ENCODE measurements at places on chromosomes 1 and 21. TPM values are rescaled to one million over a fixed set of nuclear protein-coding genes. Genes with fewer than 3 reads are reported as not detected.
A peak's percentile ranks its signal among the peaks of the same experiment; 100 is the strongest.

The DISC1 gene
- total RNA-seq: 1.8 TPM

The FCRL5 gene
- 0.16 TPM for total RNA-seq

DNA sequence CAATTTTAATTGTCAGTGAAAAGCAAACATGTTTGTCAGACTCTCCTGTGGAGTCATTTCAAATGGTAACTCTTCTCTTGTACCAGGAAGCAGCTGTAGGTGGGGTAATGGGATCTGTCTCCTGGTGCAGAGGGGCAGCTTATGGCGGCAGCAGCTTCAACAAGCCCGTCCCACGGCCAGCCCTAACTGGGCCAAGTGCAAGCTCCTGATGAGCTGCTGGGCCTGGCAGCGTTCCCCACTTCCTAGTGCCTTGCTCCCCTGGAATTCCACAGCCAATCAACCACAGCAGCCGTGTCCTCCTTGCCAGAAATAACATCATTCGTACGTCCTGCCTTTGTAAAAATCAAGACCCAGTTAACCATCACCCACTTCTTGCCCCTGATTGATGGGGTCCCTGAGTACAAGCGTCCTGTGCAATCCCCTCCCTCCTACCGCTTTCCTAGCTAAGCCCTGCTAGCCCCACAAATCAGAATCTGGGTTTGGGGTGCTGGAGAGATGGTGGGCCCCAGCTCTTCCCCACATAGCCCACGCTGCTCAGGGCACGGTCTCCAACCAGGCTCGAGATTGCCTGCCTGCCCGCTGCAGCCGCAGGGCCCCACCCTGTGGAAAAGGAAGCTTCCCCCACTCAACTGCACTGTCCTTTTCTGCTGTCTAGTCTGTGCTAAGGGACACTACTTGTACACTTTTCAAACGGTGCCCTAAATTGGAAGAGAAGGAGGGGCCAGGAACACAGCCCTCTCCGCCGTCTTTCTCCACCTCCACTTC is 61.2 kb downstream of the TOR1AIP2 start:
- peak overlapping the region; percentile 34 for H3K27ac ChIP-seq
- H3K27me3 ChIP-seq: no peaks in the 10 kb centered on the region
- no peak overlapping the region for H3K4me3 ChIP-seq
- H3K4me1 ChIP-seq: peaks cover 30% of the 10 kb centered on the region
- no peaks in the 10 kb centered on the region for H3K36me3 ChIP-seq
- DNase-seq: peak; percentile 70

GRCh38 chr1:53462769-53463501 is 3.7 kb downstream of the DMRTB1 start:
- no peak overlapping the region for H3K27ac ChIP-seq
- no peak for DNase-seq
- no peaks in the 10 kb centered on the region for H3K27me3 ChIP-seq
- no peak overlapping the region for H3K4me3 ChIP-seq
- no peaks in the 10 kb centered on the region for H3K4me1 ChIP-seq

DNA sequence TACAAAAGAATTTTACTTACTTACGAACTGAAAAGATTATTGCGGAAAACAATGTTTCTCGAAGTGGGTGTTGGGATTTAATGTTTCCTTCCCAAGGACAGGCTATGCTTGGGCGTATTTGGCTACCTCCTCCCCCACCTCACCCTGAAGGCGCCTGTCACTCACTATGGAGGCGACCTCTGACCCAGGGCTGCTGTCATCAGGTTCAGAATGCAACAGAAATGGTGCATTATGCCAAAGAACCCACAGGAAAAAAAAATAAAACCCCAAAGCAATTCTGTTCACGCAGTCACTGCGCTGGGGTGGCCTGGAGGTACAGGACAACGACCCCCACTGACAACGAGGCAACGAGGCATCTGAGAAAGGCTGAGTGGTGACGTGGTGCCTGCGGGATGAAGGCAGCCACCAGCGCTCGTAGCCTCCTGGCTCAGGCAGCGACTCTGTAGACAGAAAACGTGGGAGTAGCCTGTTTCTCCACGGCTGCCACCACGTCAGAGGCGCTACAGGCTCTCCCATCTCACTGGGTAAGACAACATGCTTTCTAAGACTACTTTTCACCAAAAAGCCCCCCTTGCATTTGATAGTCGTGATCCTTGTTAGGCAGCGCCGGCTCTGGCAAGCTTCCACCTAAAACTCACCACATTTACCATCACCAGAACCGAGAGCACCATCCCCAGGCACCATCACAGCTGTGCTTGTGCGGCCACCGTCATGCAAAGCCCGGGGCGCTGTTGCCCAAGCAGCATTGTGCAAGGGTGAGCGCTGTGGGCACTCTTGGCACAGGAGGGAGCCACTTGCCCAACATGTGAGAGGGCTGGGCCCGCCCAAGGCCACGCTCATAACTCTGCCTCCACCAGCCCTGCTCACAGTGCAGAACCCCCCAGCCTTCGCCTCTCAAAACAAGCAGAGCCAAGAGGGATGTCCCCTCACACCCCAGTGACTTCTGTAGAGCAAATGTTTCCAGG is 14.3 kb downstream of the NADK start:
- peaks cover 64% of the 10 kb centered on the region for H3K36me3 ChIP-seq
- DNase-seq: peak; percentile 78
- no peak overlapping the region for H3K4me3 ChIP-seq
- no peak overlapping the region for H3K27ac ChIP-seq
- H3K27me3 ChIP-seq: no peaks in the 10 kb centered on the region
- H3K4me1 ChIP-seq: peaks cover 10% of the 10 kb centered on the region

DNA sequence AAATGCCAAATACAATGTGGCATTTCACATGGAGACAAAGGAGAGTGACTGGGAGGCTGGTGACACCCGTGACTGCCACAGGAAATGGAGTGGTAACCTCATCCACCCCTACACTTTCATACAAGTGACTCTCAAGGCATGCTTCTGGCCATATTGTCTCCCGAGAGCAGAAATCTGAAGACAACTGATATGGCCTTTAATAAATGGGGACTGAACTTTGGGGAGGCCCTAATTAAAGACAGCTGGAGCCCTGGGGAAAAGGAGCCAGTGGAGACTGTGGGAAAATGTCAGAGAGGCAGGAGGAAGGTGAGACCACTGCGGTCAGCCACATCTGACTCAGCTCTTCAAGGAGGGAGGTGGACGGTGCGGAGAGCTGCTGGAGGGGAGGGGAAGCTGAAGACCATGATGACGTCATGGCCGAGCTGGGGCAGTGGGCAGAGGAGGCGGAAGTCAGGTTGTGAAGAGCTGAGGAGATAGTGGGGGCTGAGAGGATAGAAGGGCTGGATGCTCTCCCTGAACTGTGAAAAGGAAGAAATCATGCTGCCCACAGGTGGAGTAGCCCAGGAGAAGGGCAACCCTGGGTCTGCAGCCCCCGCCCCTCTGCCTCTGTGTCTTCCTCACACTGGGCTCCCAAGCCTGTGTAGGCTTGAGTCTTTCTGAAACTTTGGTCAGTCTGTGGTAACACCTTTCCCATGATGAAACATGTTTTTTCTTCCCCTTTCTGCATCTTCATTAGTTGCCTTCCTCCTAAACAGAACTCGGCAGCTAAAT is 14.0 kb upstream of the NCF2 start:
- H3K4me3 ChIP-seq: no peak overlapping the region
- H3K4me1 ChIP-seq: no peaks in the 10 kb centered on the region
- H3K27ac ChIP-seq: peak overlapping the region; percentile 13
- no peak for DNase-seq

DNA sequence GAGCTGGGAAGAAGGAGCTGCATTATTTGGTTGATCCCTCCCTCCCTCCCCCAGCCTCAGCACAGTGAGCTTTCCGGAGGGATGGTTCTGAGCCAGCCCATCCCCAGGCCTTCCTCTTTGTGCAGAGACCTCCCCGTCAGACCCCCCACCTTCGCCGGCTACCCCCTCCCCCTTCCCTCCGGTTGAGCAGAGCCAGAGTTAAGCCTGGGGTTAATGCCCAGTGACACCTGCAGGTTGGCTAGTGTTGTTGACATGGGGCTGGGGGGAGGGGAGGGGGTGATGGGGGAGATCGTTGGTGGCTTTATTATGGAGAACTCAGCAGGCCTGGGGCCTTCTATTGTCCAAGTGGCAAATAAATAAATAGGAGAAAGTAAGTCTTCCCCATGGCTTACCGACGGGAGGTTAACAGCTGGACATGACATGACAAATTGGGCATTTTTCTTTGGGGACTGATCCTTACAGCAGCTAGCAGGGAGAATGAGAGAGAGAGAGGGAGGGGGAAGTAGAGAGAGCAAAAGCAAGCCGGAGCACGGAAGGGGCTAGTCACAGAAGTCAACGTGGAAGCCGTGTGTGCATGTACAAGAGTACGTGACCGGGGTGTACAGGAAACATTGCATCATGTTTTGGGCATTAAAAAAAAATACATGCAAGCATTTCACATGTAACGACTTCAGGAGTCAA is 131.1 kb downstream of the TMEM53 start:
- H3K4me3 ChIP-seq: no peak overlapping the region
- H3K27ac ChIP-seq: no peak overlapping the region
- H3K4me1 ChIP-seq: no peaks in the 10 kb centered on the region
- no peak for DNase-seq

DNA sequence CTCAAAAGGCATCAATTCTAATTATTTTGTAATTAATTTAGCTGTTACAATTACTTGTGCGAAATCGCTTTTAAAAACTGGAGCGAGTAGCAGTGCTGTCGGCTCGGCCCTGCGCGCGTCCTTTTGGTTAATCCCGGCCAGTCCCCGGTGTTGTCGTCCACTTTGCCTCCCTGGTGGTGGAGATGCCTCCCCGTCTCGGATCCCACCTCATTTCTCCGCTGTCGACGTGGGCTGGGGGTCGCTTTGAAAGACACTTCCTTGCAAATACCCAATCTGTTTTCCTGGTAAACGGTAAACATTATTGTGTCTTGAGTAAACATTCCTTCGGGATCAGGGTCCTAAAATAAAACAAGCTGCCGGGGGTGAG is 3.7 kb downstream of the FOXD3 start:
- no peak overlapping the region for H3K4me3 ChIP-seq
- H3K4me1 ChIP-seq: no peaks in the 10 kb centered on the region
- H3K36me3 ChIP-seq: no peaks in the 10 kb centered on the region
- DNase-seq: no peak

GRCh38 chr1:106785176-106785575 is 271.3 kb upstream of the PRMT6 start:
- no peaks in the 10 kb centered on the region for H3K27me3 ChIP-seq
- no peak for DNase-seq
- H3K27ac ChIP-seq: no peak overlapping the region
- H3K36me3 ChIP-seq: no peaks in the 10 kb centered on the region
- no peak overlapping the region for H3K4me3 ChIP-seq

DNA sequence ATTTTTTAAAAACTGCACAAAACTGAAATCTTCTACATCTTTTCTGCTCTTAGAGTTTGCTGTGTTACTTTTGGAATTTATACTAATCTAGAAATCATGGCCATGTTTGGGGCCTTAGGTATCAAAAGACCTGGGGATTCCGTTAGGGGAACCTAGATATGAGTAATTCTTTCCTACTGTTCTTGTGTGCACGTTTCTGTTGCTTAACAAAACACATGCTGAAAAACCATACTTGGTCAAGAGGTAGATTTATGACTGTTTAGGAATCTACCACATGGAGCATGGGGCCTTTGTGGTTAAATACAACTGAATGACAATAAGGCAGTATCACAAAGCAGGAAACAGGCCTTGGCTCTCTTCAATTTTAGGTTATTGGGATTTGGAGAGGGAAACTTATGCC is 291.9 kb upstream of the USP25 start:
- no peaks in the 10 kb centered on the region for H3K27me3 ChIP-seq
- H3K4me3 ChIP-seq: no peak overlapping the region
- no peak overlapping the region for H3K27ac ChIP-seq
- H3K36me3 ChIP-seq: no peaks in the 10 kb centered on the region

- H3K36me3 ChIP-seq: no peaks in the 10 kb centered on the region
- H3K27me3 ChIP-seq: no peaks in the 10 kb centered on the region
- DNase-seq: no peak
- H3K27ac ChIP-seq: no peak overlapping the region
- H3K4me1 ChIP-seq: no peaks in the 10 kb centered on the region
Observed at GRCh38 chr1:203564024-203564423, 62.6 kb upstream of the ATP2B4 start.

DNA sequence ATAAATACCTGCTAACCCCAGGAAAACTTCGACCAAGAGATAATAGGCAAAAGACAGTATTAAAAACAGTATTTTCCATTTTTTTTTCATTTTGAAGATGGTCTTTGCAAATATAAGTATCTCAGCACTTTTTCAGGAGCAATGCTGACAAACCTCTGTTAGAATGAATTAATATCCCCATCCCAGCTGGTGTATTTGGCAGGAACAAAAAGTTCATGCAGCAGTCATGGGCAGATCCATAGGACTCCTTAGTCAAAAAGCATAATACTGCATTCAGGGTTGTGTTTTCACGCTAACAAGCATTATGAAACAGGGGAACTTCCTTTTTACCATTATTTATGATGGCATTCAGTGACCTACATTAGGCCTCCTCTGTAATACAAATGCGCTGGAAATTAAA is 344.0 kb downstream of the ST6GALNAC3 start:
- no peak overlapping the region for H3K4me3 ChIP-seq
- no peaks in the 10 kb centered on the region for H3K36me3 ChIP-seq
- H3K27me3 ChIP-seq: no peaks in the 10 kb centered on the region
- H3K27ac ChIP-seq: no peak overlapping the region
- no peaks in the 10 kb centered on the region for H3K4me1 ChIP-seq

DNA sequence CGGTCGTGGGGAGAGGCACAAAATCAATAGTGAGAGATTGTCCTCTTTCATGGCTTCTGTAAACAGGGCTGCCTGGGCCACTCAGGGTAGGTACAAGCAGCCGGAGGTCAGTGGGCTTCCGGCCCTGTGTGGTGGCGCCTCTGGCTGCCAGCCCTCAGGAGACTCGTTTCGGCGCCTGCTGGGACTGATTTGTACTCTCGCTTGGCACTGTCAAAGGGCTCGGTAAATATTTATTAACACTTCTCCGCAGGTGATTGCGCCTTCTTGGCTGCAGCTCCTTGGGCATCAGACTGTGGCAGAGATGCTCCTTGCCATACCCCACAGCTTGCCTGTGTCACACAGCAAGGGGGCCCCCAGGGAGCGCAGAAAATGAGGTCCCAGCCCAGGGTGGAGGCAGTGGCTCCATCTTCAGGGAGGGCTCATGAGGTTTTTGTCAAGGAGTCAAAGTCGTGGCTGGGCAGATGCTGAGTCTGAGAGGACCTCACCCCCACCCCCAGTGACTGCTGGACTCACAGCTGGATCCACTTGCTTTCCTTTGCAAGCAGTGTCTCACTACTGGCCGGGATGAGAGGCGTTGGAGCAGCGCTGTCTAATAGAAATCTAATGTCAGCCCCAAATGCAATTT is 262.5 kb downstream of the GRIK3 start:
- no peak overlapping the region for H3K4me3 ChIP-seq
- H3K4me1 ChIP-seq: no peaks in the 10 kb centered on the region
- H3K36me3 ChIP-seq: no peaks in the 10 kb centered on the region
- H3K27me3 ChIP-seq: no peaks in the 10 kb centered on the region
- no peak overlapping the region for H3K27ac ChIP-seq
- no peak for DNase-seq
